Activated CD8-positive, alpha-beta memory T cell treated with anti-CD3 and anti-CD28 coated beads for 4 hours (primary cell): ENCODE measurements at places on chromosomes 16 and 17.

- no peak for DNase-seq
Measured at GRCh38 chr17:83109793-83110645, 30.6 kb downstream of the METRNL start.

DNA sequence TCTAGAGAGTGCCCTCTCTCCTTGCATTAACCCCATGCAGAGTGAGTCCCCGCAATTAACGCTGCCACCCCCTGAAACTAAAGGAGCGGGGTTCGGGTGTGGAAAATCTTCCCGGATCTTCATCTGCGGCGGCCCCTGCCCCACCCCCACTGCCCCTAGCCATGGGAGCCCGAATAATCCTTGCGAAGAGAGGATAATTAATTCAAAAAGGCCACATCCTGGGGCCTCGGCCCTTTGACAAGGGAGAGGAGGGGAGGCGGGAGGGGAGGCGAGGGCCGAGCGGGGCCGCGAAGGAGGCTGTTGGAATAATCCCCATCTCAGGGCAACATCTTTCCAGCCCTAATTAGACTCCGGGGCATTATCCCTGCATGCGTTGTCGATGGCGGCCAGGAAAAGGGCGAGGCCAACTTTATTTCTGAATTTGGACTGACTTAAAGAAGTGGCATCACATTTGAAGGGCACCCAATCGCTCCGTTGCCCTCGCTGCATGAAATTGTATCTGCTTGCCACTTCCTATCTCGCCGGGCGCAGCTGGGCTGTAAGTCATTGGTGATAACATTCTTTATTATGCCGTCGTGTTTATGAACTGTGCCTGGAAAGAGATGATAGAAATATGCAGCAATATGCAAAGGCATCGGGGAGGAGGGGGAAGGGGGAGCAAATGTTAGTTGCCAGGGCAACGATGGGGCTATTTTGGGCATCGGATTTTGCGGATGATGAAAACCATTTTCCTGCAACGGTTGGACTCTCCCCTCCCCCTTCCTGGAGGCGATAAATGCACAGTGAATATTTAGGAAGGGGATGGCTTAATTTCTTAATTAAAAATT lies 387.1 kb upstream of the TNRC6C start:
- DNase-seq = no peak

DNA sequence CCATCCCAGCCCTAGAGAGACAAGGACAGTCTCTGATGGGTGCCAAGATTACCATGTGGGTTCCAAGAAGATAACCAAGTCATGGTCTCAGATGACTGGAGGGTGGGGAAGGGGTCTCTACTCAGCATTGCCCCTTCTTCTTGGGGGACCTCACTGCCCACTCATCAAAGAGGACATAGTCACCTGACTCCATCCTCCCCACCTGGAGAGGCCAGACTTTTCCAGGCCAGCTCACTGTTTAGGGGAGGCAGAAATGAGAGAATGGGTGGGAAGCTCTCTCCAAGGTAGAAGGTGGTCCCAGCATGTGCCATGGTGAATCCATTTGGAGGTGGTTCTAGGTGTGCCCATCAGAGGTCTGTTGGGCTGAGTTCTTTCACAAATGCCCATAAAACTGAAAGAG lies 20.7 kb upstream of the IL21R start:
- no peak for DNase-seq

- DNase-seq = no peak
Measured at GRCh38 chr17:17125136-17126084, 80.7 kb downstream of the PLD6 start.

DNA sequence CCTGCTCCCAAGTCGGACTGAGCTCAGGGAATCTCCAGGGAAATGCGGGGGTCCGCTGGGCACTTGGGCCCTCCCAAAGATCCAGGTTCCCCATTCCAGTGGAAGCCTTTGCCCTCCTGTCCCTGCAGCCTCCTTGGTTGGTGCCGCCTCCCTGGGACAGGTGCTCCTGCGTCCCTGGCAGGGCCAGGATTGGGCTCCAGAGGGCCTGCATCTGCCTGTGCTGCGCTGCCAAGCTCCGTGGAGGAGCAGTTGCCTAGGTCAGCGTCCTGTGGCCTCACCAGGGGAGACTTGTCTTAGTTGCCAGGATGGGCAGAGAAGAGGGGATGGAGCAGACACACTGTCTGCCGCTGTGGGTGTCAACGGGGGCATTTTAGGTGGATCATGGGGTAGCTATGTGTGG lies 67.1 kb downstream of the MSI2 start:
- no peak for DNase-seq

- DNase-seq = peak; percentile 14
Measured at GRCh38 chr17:47810200-47810821, 11.3 kb downstream of the OSBPL7 start.

GRCh38 chr16:10883004-10883403 lies 6.0 kb downstream of the CIITA start:
- DNase-seq = no peak

- no peak for DNase-seq
Measured at GRCh38 chr16:3183445-3184139, 4.4 kb upstream of the OR1F1 start.

GRCh38 chr16:75011634-75012307 lies 12.9 kb downstream of the ZNRF1 start:
- DNase-seq = no peak

DNA sequence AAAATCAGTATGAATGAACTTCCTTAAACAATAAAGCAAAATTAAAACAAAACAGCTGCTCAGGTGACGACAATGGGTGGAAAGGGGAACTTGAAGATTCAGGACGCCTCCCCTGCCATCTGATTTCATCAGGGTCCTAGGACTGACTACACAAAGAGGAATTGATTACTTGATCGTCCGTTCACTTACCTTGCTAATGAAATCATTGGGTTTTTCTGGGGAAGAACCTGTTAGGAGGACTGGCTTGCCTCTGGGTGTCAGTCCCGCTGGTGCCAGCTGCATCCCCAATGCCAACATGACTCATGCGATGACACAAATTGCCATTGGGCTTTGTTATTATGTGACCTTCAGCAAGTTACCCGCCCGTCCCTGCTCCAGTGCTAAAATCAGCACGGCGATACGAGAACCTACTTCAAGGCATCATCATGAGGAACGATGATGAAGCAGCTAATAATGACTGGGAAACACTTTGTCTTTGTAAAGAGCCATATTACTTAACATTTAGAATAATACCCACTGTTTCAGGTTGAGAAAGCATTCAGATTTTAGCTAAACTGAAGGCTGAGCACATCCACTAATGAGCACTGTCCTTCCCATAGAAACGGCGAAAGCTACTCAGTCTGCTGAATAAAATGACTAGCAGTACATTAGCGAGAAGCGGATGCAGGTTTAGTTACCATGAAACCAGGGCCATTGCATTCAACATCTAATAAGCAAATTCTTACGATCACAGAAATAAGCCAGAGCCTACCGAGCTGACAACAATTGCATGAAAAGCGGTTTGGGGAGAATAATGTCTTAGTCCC lies 139.4 kb downstream of the ZFHX3 start:
- DNase-seq = no peak

DNA sequence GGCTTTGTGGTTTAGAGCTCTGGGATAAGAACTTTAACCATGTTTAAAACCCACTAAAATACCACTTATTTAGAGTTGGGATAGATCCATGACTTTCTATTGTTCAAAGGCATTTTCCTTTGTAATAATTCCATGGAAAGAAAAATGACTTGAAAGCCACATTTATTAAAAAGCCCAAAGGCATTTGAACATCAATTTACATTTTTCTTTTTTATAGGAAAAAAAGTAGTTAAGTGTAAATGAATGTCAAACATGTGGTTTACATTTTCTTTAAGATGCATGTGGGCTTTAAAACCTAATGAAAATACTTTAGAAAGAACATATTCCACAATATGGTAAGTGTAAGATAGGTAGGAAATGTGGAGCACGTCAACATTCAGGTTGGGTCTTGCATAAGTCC lies 443.2 kb downstream of the TOX3 start:
- DNase-seq = no peak

GRCh38 chr16:56856876-56857447 lies 8.0 kb upstream of the SLC12A3 start:
- no peak for DNase-seq

DNA sequence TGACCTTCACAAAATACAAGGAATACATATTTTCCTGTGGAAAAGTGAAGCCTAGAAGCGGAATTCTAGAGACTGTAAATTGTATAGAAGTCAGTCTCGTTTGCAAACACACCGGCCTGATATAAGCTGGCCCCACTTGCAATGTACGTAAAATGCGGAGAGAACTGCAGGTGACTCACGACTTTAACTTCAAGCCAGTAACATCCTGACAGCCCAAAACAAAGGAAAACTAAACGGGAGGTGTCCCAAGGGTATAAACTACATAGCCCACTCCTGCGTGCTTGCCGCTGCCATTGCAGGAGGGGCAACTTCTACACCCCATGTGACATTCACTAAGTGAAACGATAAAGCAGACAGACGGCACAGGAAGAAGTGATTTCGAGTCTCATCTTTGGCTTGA lies 101.6 kb downstream of the CYTH1 start:
- no peak for DNase-seq

GRCh38 chr17:38654411-38655398 lies 20.1 kb downstream of the EPOP start:
- DNase-seq = no peak

DNA sequence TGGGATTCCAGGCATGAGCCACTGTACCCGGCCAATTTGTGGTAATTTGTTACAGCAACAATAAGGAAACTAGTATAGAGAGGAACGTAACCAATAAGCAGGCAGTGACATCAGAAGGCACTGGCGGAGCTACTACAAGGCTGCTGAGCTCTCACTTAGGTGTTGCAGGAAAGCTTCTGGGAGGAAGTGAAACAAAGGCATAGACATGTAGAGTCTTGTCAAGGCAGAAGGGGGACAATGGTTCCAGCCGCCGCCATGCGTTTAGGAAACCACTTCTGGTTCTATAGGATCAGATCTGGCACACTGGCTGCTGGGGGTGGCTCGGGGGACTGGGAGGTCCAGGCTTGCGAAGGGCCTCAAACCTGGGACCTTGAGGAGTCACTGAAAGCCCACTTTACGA lies 9.4 kb upstream of the CPSF4L start:
- no peak for DNase-seq

DNA sequence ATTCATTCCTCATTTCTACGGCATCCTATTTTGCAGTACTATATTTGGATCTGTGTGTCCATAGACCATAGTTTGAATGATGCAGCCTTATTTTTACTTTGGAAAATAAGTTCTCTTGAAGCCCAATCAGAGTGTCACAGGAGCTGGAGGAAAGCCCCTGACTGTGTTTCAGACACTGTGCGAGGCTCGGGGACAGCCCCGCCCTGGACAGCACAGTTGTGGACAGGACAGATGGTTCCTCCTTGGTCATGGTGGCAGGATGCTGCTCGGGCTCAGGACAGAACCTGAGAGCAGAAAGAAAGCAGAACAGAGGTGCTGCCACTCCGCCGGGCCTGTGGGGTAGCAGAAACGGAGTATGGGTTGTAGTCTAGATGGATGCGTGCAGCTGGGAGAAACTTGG lies 22.9 kb downstream of the BANP start:
- no peak for DNase-seq

GRCh38 chr16:77300256-77300655 lies 101.0 kb downstream of the SYCE1L start:
- no peak for DNase-seq
